ENCODE measurements at places on chromosomes 1 and 21. TPM values are rescaled to one million over a fixed set of nuclear protein-coding genes. Genes with fewer than 3 reads are reported as not detected.

Gene CR1L
- not detected for total RNA-seq

GRCh38 chr21:35974775-35975174 is 85.6 kb downstream of the SETD4 start:
- no peak for DNase-seq

DNA sequence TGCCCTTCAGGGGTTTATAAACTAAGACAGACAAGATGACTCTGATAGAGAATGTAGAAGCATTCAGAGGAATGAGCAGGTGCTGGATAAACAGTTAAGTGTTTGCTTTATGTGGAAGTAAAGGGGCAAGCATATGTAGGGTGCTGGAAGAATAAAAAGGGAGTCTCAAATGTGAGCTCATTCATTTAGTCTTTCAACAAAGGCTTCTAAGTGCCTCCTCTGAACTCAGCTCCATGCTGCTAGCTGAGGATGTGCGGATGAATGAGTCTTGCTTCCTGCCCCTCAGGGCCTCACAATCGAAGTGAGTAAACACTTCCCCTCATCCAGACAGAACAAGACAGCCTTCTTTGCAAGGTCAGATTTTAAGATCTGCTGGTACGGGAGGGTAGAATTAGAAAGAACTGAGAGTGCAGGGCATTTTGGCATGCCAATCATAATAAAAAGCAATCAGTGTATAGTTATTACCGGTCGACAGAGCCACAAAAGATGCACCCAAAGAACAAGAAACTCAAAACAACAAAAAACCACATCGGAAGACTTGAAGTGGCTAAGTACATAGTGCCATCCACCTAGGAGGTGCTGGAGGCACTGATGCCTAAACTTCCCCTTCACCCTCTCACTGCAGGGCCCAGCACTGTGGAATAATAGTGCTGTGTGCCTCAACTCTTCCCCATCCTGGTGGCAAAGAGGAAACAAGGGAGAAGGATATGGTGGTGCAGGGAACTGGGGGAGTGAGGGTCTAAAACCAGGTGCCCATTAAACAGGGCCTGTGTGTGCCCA is 69.8 kb downstream of the TNR start:
- no peak for DNase-seq

- no peak for DNase-seq
Measured at GRCh38 chr21:38956007-38956406, 150.3 kb downstream of the ETS2 start.

- DNase-seq = no peak
Measured at GRCh38 chr1:162587347-162587746, 25.8 kb downstream of the UAP1 start.

Measured in SJSA1 (cell line).